OCI-M1 (cell line): ENCODE measurements at places on chromosomes 12 and 14.

GRCh38 chr12:62748941-62749468 is 185.9 kb downstream of the PPM1H start:
- no peak for DNase-seq

GRCh38 chr12:124749725-124750124 is 113.9 kb downstream of the SCARB1 start:
- no peak for DNase-seq

GRCh38 chr14:105411985-105412770 is 7.4 kb upstream of the MTA1 start:
- DNase-seq = no peak

DNA sequence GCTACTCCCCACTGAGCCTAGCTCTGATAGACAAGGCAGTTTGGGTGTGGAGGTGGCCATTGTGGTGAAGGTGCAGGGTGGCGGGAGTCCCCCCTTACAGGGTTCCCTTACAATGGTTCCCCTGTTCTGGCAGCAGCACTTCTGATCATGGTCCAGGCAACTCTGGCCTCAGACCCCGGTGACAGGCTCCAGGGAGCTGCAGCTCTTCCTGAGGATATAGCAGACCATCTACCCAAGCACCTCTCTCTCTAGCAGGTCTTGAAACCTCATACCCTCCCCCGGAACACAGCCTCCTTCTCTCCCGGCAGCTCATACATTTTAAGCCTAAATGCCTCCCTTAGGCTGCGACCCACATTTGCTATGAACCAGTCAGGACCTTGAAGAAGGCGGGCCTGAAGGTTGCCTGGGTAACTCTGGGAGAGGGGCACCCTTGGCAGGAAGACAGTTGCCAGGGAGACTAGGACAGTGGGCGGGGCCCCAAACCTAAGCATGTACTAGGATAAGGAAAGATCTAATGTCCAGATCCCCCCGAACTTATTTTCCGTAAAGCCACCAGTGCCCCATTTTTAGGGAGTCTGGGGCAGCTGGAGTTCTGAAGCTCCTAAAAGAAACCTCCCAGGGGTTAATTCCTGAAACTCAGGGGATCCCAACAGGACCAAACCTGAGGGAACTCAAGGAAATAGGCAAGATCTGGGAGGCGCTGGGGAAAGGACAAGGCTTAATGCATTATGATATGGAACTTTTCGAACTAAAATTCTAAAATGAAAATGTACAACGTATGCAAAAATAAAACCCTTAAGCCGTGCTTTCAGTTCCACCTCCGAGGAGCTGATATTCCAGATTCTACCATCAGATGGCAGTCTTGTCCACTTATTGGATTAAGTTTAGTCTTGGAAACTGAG is 4.5 kb upstream of the GDF11 start:
- peak; percentile 97 for DNase-seq

DNA sequence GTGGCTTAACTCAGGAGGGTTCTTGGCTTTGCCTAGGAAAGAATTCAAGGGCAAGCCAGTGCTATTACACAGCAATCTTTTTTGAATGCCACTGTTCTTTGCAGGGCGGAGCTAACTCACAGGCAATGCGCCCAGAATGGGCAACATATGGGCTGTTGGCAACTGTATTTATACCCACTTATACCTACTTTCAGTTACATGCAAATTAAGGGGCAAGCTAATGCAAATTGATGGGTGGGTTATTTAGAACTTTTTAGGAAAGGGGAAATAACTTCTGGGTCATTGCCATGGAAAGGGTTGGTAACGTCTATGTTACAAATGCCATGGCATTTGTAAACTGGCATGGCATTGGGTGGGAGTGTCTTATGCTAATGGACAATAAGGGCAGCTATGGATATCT is 85.4 kb downstream of the C12orf50 start:
- no peak for DNase-seq

- DNase-seq = no peak
Observed at GRCh38 chr12:96078231-96079135, 43.1 kb upstream of the LTA4H start.

DNA sequence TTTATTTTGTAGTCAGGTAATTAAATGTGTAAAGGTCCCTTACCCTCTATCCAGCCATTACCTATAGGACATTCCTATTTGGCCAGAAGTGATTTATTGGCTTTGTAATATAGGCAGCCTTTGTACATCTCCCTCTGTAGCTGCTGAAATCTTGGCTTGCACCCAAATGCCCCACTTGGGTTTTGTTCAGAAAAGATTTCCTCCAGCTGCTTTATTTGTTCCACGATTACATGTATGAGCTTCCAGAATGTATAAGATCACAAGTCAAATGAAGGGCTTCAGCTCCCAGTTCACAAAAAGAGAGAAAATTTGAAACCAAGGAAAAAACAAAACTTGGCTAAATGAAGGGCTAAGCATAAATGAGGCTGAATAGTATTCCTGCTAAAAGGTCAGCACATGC is 103.4 kb downstream of the EFCAB11 start:
- DNase-seq = no peak

GRCh38 chr12:18204053-18204452 is 57.3 kb upstream of the PIK3C2G start:
- no peak for DNase-seq

DNA sequence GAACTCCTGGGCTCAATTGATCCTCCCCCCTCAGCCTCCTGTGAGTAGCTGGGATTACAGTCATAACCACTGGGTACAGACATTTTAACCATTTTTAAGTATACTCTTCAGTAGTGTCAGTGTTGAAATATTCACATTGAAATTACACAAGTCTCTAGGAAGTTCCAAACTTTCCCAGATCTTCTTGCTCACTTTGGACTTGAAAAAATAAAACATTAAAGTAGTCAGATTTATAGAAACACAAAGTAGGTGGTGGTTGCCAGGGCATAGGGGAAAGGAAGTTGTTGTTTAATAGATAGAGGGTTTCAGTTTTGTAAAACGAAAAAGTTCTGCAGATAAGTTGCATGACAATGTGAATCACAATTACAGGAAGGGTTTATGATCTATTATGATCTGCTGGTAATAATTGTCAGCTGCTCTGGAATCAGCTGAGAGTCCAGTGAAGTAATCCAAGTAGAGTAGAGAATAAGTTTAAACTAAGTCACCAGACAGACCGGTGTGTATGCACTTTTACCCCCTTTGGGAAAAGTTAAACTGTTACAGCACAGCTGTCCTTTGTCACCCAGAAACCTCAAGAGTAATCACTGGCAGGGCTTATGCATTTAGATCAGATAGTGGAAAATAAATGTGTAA is 27.4 kb downstream of the PCNX1 start:
- no peak for DNase-seq
